ENCODE measurements at places on chromosomes 6 and 20.
A peak's percentile ranks its signal among the peaks of the same experiment; 100 is the strongest.

DNA sequence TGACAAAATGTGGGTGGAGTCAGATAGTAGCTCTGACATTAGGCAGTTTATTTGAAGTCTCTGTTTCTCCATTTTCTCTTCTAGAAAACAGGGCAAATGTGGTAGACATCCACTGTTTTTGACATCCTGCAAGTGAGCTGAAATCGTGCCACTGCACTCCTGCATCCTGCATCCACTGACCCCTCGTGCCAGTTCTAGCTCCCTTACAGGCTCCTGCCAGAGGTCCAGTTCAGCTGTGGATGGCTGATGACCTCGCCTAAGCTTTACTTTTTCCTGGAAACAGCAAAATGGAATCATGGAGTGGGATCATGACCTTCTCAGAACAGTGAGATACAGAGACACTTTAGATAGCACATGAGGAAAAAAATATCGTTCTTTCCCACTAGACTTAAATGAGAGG, 58.5 kb downstream of the TULP4 start:
- no peak for DNase-seq

DNA sequence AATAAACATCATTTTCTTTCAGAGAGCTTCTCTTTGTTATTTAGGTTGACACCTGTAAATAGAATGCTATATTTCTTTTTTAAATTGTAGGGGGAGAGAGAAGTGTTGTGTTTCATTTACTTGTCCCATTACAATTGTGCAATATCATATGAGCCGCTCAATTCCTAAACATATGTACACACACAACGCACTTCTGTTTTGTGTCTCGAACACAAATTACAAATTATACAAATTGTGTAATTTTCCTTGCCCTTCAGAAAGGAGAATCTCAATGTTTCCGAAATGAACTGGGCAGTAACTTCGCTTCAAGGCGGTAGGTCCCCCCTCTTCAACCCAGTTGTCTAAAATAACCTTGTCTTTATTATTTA, 2.6 kb upstream of the ABT1 start:
- no peak for DNase-seq

- DNase-seq, result no peak
Measured at GRCh38 chr20:31934968-31935764, 16.7 kb downstream of the PDRG1 start.

GRCh38 chr20:25284131-25284601, 36.3 kb downstream of the PYGB start:
- no peak for DNase-seq

DNA sequence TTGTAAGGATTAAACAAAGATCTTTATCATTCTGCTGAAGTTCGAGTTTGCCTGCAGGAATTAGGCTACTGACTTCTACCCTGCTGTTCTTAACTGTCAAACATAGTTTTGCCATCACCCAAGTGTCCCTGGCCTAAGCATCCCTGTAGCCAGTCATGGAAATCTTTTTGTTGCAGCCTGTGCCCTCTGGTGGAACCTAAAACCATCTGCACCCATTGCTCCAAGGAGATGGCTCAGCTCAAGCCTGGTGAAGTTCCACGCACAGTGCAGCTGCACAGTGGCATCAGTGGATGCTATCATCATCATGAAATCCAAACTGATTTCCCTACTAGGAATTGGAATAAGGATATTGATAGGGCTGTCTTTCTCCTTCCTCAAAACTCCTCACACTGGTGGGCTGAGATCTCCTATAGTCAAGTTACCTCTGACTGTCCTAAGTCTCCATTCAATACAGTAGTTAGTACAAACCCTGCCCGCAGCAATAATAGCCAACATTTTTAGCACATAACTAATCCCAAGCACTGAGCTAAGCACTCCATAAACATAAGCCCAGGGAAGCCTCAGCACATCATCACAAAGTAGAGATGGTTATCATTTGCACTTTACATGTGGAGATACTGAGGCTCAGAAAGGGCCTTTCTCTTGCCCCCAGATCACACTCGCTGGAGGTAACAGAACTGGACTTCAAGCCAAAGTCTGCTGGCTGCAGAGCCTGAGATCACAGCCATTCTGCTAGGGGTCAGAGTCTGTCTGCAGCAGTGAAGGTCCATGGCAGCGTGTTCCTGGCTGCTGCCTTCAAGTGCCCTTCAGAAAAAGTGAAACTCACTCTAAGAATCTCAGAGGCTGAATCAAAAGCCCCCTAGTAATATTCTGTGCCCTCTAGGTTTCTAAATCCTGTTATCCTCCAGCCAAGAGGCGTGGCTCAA, 77.2 kb upstream of the MC3R start:
- DNase-seq, result peak; percentile 9

- no peak for DNase-seq
Measured at GRCh38 chr6:51559059-51559458, 528.4 kb downstream of the PKHD1 start.

DNA sequence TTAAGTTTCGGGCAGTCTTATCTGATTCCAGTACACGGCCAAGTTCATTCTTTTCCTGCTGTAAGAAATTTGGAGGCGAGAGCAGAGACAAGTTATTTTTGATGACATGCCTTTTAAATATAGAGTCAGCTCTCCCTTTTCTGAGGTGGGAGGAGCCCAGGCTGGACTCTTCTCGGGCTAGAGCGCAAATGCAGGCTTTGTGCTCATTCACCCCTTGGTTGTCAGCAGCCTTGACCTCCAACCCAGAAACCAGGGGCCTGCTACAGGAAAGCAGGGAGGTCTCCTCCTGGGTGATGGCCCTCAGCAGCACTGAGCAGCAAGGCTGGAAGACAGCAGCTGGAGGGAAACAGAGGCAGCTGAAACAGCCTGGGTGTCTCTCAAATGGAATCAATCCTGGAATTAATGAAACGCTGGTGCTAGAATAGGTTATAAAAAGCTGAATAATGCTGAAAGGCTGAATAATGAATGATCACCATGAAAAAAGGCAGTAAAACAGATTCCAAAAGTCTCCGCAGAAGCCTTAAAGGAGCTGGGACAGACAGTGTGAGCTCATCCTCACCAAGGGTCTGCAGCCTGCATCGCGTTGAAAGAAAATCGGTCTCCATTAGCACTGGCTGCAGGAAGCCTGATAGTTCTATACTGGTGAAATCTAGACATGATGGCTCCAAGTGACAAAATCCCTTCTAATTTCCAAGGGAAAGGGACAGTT, 28.2 kb upstream of the ECI2 start:
- DNase-seq, result no peak

GRCh38 chr20:38139977-38140753, 24.9 kb downstream of the TGM2 start:
- DNase-seq, result no peak

DNA sequence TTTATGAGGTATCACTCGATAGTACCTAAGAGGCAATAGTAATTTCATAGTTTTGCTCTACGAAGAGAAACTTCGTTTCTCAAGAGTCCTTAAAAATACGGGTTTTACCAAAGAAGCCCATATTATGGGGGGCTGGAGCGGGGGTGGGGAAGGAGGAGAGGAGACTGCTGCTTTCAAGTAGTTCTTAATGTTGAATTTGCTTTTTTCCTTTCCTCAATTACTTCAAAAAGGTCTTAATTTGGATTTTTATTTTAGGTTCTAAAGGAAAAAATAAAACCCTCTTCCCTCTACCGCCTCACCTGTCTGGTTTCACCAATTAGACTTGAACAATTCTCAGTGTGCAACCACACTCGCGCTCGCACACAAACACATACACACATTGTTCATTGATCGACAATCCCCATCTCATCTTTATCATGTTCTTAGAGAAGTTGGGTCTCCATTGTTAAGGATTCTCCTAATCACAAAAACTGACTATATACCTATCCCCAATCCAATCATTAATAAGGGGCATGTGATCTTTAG, 97.2 kb downstream of the HFE start:
- no peak for DNase-seq

DNA sequence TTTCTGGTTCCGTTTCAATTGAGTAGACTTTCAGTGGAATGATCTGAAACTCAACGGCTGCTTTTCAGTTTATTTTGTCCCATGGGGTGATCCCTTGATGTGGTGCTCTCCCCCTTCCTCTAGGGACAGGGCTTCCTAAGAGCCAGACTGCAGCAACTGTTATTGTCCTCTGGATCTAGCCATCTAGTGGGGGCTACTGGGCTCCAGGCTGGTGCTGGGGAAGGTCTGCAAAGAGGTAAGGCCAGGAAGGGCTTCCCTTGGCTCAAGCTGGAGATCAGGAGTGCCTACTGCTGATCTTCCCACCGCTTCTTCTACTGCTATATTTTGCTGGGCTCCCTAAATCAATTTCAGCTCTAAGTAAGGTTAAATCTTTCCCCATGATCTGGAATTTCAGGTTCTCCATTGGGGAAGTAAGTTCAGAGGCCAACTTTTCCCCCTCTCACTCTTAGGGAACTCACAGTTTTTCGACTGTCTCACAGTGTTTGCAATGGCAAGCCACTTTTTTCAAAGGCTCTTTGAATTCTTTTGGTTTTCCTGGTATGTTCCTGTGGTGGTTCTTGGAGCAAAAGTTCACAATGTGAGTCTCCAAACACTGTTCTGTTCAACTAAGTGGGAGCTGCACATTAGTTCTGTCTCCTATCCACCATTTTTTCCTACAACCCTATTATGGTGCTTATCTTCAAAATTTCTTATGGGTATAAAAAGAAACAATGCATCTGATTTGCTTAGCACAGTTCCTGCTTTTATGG, 286.2 kb upstream of the EXOC2 start:
- DNase-seq, result no peak

DNA sequence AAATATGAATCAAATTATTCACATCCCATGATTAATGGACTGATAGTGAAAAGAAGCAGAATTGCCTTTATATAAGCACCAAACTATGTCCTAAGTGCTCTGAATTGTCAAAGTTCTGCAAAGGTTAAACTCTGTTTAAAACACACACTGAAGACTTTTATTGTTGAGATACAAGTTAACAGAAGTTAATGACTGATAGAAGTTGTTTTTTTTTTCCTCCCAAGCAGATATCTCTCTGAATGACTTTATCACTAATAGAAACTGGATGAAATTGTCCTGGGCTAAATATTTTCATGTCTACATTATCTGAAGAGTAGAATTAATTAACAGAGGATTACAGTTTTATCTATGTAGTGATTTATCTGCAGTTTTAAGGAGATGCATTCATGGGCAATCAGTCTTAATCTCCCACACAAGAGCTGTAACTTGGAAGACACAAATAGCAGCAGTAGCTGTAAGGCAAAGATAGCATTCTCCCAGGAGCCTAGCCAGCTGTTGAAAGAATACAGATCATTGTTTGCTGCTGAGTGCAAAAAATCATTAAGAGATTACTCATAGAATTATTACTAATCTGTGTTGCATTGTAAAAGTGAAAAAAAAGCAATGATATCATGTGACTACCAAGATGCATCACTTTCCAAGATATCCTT, 49.9 kb downstream of the BMP5 start:
- DNase-seq, result no peak

DNA sequence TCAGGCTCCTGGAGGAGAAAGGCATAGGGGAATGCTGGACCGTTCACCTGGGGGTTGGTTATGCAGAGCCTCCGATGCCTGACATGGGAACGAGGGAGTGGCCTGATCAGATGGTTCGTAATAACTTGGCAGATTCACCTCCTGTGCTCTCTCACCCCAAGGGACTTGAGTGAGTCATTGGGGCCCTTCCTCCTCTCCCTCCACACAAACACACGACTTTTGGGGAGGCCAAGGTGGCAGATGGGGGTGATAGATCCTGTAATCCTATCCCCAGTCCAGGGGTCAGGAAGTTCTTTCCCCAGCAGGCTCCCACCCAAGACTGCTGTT, 45.6 kb upstream of the ARFGEF2 start:
- DNase-seq, result no peak

DNA sequence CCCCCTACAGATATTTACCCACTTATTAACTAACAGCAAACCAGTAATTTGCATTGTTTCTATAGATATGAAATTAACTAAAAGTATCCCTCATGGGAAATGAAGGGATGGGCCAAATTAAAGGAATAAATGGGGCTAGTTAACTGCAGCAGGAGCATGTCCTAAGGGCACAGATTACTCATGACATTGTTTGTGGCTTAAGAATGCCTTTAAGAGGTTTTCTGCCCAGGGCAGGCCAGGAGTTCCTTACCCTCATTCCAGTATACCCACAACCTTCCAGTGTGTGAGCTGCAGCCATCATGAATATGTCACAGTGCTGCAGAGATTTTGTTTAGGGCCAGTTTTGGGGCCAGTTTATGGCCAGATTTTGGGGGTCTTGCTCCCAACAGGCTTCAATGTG, 1101.9 kb downstream of the PRIM2 start:
- DNase-seq, result no peak

DNA sequence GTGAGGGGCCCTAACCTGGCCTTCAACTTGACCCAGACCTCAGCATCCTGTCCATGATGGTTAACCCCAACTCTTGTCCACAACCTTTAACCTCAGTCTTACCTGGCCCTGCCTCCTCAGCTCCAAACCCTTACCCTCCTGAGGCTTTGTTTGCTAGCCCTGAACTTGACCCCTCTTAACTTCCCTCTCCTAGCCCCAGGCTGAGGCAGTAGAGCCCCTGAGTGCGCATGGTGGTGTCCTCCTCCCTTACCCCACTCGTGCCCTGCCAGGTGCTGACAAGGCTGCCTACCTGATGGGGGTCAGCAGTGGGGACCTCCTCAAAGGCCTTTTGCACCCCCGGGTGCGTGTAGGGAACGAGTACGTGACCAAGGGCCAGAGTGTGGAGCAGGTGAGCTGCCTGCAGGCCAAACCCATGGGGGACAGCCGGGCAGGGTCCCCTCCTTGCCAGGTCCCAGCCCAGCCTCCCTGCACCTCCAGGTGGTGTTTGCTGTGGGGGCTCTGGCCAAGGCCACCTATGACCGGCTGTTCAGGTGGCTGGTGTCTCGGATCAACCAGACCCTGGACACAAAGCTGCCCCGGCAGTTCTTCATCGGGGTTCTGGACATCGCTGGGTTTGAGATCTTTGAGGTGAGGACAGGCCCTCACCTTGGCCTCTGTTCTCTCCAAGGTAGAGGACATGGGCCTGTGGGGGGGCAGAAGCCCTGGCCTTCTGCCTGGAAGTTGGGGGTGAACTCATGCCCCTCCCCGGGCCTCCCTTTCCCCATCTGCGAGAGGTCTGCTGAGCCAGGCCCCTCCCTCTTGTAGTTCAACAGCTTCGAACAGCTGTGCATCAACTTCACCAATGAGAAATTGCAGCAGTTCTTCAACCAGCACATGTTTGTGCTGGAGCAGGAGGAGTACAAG, 31.9 kb downstream of the MYH7B start:
- DNase-seq, result no peak

Measured in NCI-H460 (cell line).